NCI-H146 (cell line): ENCODE measurements at places on chromosomes 3 and 15.

GRCh38 chr3:31203960-31204795 is 309.7 kb upstream of the GADL1 start:
- no peak for DNase-seq

DNA sequence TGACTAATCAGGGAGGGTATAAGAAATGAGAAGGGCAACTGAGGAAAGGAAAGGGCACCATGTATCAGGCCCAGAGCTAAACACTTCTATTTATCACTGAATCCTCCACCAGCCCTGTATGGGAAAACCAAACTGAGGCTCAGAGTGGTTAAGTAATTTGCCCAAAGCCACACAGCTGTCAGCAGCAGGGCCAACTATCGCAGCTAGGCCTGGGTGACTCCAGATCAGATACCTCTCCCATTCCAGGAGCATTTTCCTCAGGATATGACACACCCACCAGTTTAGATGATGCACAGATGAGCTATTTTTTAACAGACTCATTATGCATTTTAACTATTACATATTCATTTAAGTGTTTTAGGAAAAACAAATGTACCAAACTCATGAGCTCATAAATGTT is 14.5 kb downstream of the NUP210 start:
- DNase-seq, result no peak

- DNase-seq, result no peak
Measured at GRCh38 chr15:68614286-68615035, 35.7 kb downstream of the CORO2B start.

GRCh38 chr3:160400030-160400701 is 716 bp downstream of the SMC4 start:
- peak; percentile 66 for DNase-seq

GRCh38 chr3:108806316-108806715 is 16.3 kb upstream of the TRAT1 start:
- no peak for DNase-seq

GRCh38 chr3:67783281-67784250 is 129.2 kb upstream of the SUCLG2 start:
- no peak for DNase-seq

- no peak for DNase-seq
Measured at GRCh38 chr3:141482245-141482922, 4.4 kb upstream of the RASA2 start.

DNA sequence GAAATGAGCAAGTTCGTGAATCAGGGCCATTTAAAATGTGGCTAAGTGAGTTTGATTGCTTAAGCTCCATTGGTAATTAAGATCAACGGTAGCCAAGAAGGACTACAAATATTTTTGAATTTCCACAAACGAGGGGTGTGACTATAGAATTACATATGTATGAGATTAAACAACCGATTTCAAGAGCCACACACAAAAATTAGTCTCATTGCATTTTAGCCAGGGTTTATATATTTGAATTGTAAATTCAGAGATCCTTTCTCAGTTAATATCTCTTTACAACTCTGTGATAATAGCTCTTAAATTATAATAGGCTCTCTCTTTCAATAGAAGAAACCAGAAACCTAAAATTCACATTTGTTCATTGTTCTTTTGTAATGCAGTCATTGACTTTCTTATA is 325.6 kb upstream of the ICE2 start:
- no peak for DNase-seq

- peak; percentile 80 for DNase-seq
Measured at GRCh38 chr3:72738752-72739530, 109.3 kb downstream of the SHQ1 start.

GRCh38 chr3:158152186-158152585 is 42.3 kb downstream of the RSRC1 start:
- no peak for DNase-seq

- no peak for DNase-seq
Measured at GRCh38 chr15:72890043-72890442, 106.5 kb upstream of the ADPGK start.

DNA sequence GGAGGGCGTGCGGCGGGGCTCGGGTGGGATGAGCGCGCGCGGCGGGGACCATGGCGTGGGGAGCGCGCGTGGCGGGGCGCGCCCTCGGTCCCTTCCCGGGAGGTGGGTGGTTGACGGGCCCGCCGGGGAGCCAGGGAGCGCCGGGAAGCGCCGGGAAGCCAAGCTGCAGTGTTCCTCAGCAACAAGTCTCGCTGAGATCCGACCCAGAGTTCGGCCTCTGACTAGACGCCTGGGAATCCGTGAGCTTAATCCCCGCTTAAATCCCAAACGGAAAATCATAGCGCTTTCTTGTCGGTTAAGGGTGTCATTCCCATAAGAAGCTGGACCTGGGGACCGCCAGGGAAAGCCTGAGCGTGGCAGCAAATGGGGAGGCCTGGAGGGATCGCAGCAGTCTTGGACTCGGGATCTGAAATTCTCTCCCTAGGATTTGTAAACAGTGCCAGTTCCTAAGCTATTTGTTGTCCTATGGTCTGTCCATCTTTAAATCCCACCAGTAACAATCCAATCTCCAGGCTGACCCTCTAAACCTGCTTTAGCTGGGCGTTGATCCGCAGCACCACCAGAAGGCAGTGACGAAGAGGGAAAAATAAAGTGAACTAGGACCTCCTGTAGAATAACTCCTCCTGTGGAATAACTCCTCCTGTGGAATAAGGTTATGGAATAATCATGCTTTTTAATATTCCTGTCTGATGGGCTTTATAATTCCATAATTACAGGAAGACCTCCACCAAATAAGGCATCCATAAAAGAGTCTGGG is 570 bp upstream of the NEDD4 start:
- peak; percentile 34 for DNase-seq

DNA sequence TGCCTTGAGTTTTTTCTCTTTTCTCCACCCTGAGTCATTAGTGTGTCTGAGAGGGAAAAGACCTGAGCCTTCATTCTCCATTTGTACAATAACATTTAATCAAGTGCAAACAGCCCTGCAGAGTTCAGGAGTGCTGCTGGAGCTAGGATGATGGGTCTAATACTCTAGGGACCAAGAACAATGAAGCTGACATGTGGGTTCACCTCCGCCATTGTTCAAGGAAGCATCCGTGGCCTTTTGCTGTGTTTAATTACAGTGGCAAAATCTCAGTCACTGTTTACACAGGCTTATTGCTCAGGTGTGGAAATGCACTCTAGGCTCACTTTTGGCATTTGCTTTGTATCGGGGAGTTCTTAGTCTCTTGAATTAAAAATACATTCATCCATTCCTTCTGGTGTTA is 259.6 kb downstream of the LRTM1 start:
- peak; percentile 49 for DNase-seq

DNA sequence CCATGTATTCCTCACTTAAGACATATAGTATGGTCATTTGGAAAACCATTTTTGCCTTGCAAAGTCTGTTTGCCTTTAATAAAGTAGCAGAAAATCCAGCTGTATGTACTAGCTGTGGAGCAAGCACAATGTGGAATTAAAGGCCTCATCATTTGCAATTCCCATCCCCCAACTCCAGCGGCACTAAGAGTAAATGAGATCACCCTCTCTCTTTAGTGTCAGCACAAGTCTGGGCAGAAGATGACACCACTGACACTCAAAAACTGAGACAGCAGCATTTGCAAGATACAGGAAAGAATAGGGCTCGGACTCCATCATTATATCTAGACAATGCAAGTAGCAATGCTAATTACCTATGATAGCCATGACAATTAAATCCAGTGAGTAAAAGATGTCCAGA is 24.7 kb upstream of the DYNC1LI1 start:
- no peak for DNase-seq

DNA sequence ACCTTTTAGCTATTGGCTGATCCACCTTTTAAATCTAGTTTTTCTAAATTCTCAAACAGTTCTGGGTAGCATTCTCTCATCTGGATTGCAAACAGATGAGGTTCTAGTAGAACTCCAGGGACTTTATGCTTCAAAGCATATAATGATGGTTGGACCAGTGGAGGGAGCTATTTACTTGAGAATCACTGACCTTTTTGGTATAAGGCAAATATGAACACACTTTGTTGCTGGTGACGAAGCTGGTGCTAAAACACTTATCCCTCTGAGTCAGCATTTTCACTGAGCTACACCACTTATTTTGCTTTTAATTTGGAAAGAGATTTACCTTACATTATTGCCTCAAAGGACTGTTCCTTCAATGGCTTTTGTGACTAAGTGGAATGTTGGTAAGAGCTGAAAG is 58.6 kb upstream of the SLITRK3 start:
- DNase-seq, result peak; percentile 31

DNA sequence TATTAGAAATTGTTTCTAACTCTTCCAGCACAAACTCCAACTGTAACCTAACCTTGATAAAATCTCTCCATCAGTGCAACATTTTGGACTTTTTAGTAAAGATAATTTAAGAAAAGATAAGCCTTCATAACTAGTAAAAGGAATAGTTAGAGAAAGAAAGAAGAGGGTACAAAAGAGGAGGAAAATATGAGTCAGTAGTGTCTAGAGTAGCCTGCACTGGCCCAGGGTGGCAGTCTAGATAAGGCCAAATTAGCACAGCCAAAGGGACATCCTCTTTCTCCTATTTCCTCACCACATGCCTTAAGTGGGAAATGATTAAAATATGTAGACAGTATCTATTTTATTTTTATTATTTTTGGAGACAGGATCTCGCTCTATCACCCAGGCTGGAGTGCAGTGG is 3.7 kb downstream of the PROS1 start:
- no peak for DNase-seq

DNA sequence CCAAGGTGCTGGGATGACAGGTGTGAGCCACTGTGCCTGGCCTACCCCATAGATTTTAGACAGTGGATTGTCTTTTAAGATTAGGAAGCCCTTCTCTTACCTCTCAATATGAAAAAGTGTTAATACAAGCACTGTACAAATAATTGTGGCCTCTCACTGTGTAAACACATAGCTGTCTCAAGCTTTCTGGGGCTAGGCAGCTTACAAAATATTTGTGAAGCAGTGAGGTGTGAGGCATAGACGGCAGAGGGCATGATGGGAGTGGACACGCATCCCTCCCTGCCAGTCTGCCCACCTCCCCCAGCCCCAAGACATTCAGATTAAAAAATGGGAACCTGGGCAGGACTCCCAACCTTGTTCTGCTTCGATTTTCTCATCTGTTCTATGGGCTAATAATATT is 34.6 kb downstream of the SQOR start:
- no peak for DNase-seq
